ENCODE measurements at places on chromosomes 2 and 18.

DNA sequence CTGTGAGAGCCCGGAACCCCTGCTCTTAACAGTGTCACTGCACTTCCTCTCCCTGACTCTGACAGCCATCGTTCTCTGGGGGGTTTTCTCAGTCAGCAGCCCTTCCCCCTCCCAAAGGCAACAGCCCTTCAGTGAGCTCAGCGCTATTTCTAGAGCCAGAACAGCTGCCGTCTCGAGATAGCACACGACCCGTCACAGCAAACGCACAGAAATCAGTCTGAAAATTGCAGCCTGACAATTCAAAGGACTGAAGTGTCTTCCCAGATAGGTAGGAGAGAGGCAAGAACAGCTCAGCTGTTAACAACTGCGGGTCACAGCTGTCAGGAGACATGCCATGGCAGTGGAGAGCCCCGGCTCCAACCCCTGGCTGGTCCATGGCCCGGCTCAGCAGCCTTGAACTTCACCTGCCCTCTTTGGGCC lies 45.4 kb downstream of the ST8SIA5 start:
- DNase-seq = no peak

- no peak for DNase-seq
Measured at GRCh38 chr2:48674933-48675332, 57.3 kb downstream of the GTF2A1L start.

DNA sequence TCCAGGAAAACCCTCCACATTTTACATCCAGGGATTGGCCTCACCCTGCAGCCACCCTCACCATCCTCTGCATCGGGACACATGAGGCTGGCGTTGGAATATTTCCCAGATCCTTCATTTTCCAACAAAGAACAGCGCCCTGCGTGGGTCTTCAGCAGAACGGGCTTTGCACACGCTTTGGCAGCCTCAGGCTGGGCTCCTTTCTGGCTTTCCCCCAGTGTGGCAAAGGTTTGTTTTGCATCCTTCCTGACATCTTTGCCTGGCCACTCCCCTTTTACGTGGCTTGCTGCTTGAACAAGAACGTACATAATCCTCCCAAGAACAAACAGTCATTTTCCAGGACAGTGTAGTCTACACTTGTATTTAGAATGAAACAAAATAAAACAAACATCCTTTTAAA lies 25.6 kb upstream of the GREB1 start:
- DNase-seq = no peak

- no peak for DNase-seq
Measured at GRCh38 chr2:233492751-233493150, 73.8 kb downstream of the USP40 start.

GRCh38 chr2:84970868-84971509 lies at the start of gene KCMF1:
Gene KCMF1 (plus strand): TSS chr2:84971161. CDS start chr2:84971452, 291 bp downstream.
- DNase-seq = peak; percentile 75

DNA sequence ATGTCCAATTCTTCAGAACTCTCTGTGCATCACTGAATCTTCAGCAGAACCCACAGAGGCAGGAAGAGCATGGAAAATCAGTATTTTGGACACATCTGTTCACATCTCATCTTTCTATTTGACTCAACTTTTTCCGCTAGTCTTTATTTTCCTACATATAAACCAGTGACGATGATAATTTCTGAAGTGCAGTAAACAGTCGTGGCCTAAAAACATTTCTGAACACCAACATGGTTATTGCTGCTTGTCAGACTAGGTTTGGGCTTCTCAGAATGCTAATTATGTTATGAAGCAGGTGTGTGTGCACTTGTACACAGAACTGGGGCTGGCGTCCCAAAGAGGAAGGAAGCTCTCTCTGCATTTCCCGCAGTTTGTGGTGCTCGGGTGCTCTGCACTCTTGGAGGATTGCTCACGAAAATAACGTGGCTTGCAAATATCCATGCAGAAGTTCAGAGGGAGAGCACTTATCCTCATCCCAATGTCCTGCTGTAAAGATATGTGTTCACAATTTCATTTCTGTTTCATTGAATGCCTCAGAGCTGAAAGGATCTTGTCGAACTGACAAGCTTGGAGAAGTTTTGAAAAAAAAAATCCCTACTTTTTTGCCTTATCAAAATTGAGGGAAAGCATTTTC lies 50.8 kb downstream of the EDAR start:
- no peak for DNase-seq

DNA sequence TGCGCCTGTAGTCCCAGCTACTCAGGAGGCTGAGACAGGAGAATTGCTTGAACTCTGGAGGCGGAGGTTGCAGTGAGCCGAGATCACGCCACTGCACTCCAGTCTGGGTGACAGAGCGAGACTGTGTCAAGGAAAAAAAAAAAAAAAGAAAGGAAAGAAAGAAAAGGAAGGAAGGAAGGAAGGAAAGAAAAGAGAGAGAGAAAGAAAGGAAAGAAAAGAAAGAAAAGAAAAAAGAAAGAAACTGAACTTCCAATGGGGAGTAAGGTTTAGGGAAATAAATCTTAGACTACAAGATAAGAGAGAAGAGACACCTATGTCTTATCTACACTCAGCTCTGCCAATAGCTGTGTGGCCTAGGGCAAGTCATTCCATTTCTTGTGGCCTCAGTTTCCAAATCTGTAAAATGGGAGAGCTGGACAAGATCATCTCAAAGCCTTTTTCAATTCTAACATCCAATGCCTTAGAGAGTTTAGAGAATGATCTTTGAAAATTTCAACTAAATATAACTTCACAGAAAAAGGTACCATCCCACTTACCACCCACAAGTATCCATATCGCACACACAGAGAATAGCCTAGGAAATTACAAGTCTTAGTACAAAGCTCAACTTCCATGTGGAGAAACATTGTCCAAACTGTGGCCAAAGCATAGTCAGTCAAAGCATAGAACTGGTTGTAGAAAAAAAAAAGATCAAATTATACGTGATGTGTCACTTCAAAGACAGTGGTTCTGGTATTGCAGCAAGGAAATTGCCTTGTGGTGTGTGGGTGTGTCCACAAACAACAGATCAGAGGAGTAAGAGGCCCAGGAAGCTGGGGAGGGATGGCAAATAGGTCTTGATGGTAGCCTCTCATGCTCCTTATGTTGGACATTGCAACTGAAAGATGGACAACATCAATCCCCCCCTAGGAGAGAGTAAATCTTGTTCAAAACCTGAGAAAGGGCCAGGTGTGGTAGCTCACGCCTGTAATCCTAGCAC lies 42.4 kb downstream of the SLC14A2 start:
- DNase-seq = no peak

DNA sequence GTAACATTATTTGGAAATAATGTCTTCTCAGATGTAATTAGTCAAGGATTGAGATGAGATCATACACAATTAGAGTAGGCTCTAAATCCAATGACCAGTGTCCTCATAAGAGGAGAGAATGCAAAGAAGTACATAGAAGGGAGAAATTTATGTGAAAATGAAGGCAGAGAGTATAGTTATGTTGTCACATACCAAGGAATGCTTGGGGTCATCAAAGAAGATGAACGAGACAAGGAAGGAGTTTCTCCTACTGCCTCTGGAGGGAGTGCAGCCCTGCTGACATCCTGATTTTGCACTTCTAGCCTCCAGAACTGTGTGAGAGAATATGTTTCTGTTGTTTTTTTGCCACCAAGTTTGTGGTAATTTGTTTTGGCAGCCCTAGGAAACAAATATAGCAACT lies 100.1 kb downstream of the GALNT13 start:
- no peak for DNase-seq

GRCh38 chr2:181300600-181301291 lies 156.4 kb upstream of the ITGA4 start:
- peak; percentile 75 for DNase-seq

DNA sequence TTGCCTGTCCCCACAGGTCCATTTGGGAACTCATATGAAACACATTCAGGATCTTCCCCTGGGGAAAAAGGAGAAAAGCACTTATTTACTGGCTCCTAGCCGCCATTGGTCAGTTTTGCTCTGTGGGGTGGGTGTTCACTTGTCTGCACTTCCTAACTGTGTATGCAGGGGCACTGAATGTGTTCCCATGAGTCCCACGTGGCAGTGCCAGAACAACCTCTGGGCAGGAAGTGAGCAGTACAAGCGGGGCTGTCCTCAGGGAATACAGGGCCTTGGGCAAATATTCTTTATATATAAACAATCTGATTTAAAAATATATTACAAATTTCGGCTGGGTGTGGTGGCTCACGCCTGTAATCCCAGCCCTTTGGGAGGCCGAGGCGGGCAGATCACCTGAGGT lies 21.8 kb upstream of the CTIF start:
- DNase-seq = no peak

- DNase-seq = no peak
Measured at GRCh38 chr2:174607989-174608865, 10.6 kb upstream of the WIPF1 start.

- no peak for DNase-seq
Measured at GRCh38 chr2:198347349-198347748, 543.0 kb downstream of the PLCL1 start.

DNA sequence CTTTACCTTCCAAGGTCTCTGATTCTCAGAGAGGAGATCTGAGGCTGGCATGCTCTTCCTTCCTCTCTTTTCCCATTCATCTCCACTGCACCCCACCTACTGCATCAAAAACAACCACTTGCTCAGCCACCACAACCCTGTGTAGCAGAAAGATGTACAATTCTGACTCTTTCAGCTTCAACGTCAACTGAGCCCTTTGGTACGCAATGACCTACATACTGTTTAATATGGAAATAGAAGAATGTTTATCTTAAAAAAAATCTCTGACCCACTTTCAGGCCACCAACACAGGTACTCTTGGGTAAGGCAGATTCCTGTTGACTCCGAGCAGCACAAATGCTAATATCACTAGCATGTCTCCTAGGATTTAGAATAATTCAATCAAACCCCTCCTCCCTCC lies 76.2 kb upstream of the AFF3 start:
- no peak for DNase-seq

DNA sequence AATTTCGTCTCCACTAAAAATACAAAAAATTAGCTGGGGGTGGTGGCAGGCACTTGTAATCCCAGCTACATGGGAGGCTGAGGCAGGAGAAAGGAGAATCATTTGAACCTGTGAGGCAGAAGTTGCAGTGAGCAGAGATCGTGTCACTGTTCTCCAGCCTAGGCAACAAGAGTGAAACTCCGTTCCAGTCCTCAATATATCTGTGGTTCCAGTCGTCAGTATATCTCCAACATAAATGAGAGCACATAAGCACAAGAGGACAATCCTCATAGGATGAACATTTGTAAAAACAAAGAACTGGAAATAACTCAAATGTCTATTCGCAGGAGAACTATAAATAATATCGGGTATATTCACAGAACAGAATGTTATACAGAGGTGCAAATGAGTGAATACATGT lies 13.1 kb upstream of the PLEK start:
- DNase-seq = no peak

- no peak for DNase-seq
Measured at GRCh38 chr2:2234398-2235195, 96.5 kb downstream of the MYT1L start.

DNA sequence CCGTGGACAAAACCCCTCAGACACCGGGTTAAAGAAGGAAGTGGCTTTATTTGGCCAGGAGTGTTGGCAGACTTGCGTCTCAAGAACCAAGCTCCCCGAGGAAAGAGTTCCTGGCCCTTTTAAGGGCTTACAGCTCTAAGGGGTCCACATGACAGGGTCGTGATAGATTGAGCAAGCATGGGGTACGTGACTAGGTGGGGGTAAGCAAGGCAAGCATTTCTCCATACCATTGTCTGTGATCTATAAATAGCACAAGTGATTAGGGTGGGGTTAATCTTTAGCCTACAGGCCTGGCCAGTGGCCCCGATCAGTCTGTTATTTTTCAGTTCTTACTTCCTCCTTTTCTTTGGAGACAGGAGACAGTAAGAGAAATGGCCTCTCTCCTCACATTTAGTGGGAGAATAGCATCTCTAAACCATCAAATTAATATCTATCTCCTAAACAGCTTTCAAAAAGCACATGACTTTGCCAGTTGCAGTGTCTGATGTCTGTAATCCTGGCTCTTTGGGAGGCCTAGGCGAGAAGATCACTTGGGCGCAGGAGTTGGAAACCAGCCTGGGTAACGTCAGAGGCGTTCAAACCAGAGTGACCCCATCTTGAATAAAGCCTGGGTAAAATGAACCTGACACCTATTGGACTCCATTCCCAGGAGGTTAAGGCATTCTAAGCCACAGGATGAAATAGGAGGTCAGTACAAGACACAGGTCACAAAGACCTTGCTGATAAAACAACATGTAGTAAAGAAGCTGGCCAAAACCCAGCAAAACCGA lies 18.3 kb upstream of the CNOT11 start:
- no peak for DNase-seq

GRCh38 chr18:62369129-62369644 lies 44.1 kb downstream of the TNFRSF11A start:
- DNase-seq = no peak

- DNase-seq = no peak
Measured at GRCh38 chr18:26869640-26870039, 4.1 kb upstream of the AQP4 start.

- DNase-seq = no peak
Measured at GRCh38 chr18:47151439-47151838, 1.1 kb upstream of the HDHD2 start.

DNA sequence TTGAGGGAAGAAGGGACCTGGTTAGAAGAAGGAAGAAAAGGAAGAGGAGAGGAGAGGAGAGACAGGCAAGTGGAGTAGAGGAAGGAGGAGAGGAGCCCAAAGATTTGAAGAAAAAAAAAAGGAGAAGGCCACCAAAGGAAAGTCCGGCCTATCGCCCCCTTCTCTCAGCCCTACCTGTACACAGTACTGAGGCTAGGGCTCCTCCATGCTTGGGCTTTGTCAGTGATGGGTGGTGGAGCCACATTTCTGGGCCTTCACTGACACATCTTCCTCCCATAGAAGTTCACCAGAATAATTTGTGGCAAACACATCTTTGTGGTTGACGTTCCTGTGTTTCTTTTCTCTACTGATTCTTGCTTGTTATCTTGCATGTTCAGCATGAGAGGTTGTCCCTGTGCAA lies 125.4 kb downstream of the DTNA start:
- DNase-seq = no peak

GRCh38 chr2:96344011-96344410 lies 8.4 kb downstream of the NCAPH start:
- peak; percentile 13 for DNase-seq

GRCh38 chr2:231549446-231550239 lies 19.4 kb upstream of the NMUR1 start:
- DNase-seq = no peak

- no peak for DNase-seq
Measured at GRCh38 chr2:108910011-108910431, 79.0 kb downstream of the EDAR start.

DNA sequence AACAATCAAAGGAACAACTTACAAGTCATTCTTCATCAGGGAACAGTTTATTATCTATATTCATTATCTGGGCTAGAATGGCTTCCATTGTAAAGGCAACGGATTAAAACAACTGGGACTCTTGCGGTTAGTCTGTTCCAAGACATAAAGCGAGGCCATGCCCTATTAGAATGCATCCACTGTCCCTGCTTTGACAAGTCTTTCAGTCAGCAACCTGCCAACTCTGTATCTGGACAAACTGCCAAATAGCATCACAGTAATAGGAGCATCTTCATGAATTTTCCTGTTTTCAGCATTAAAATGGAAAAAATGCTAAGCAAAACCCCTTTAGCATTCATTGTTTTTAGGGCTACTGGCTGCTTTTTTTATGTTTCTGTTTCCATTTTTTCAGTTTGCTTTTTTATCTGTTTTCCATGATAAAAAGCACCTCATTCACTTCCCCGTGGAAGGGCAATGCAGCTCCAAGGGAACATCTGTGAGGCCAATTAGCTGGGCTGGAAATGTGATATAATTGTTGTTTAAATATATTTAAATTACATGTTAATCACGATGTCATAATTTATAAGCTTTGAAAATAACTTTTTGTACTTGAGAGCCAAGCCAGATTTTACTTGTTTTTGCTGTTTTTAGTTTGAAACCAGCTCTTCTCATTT lies 834.3 kb downstream of the CPS1 start:
- DNase-seq = no peak

GRCh38 chr2:159553727-159554126 lies 62.6 kb downstream of the BAZ2B start:
- DNase-seq = no peak

All from naive thymus-derived CD8-positive, alpha-beta T cell (primary cell).